Vein endothelial cell (primary cell): ENCODE measurements at places on chromosomes 4 and X. TPM values are rescaled to one million over a fixed set of nuclear protein-coding genes. Genes with fewer than 3 reads are reported as not detected.

MAGEA3 gene
- not detected in 2 replicates for total RNA-seq

ART3 gene
- total RNA-seq, result 0.33 TPM in 1 of 2 replicates, not detected in the other

CLDN34 gene
- not detected in 2 replicates for total RNA-seq

TMEM31 gene
- total RNA-seq, result not detected in 2 replicates

BTK gene
- not detected in 2 replicates for total RNA-seq

IL2 gene
- total RNA-seq, result not detected in 2 replicates

ATP2B3 gene
- total RNA-seq, result not detected in 2 replicates

AWAT2 gene
- under 0.01 and 0.19 TPM in 2 replicates for total RNA-seq

MRPL1 gene
- total RNA-seq, result 35.6 and 38.9 TPM in 2 replicates

FAM120C gene
- total RNA-seq, result 5.7 and 6.2 TPM in 2 replicates

ESX1 gene
- 0.29 and 0.65 TPM in 2 replicates for total RNA-seq

RHOXF2 gene
- not detected in 2 replicates for total RNA-seq

GABRE gene
- total RNA-seq, result 28.9 and 36.3 TPM in 2 replicates

KCND1 gene
- total RNA-seq, result 0.19 and 0.33 TPM in 2 replicates
